ENCODE measurements at places on chromosomes 1 and 21.
A peak's percentile ranks its signal among the peaks of the same experiment; 100 is the strongest.

DNA sequence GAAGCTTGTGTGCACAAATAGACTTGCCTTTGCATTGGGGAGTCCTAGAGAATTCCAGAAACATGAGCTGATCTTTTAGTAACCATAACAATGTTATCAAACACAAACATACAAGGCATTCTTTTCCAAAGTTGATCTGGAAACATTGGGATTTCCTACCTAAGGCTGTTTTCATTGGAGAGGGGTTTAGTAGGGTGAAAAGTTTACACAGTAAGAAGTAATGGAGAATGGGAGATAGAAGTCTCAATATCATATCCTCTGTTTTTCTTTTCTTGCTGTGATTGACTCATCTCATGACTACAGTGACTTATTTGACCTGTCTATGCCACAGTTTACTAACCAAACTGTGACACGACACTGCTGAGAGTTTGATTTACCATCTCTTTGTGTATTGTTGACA lies 65.6 kb upstream of the PLA2G4A start:
- no peak for DNase-seq

DNA sequence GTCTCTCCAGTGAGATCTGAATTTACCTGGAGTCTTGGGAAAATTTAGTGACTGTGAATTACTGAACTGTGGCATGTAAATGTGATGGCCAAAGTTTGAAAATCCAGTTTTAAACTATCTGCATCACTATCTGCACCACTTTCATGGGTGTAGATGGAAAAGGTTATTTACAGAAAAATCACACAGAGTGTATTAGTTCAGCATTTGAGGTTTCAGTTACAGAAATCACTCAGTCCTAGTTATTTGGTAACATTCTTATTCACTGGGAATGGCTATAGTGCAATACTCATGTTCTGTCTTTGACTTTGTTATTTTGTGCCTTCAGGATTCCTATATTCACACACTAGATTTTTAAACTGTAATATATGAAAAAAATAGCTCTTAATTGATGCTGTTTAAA lies 60.6 kb upstream of the IFI44L start:
- DNase-seq: no peak

GRCh38 chr1:201172326-201172725 lies 18.1 kb upstream of the TMEM9 start:
- DNase-seq: no peak

DNA sequence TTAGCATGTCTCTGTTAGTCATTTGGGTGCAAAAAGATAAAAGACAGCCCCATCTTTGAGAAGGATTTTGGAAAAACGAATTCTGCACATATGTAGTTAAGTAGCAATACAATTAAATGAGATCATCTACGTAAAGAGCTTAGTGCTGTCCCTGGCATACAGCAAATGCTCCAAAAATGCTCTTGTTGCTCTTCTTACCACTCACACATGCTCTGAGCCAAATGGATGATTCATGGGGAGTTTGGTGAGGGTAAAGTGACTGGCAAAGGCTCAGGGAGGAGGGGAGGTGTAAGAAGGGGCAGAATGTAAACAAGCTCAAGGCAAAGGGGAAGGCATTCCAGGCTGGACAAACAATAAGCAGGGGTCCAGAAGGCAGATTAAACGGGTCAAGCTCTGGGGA lies 191.9 kb downstream of the AK5 start:
- peak; percentile 38 for DNase-seq

DNA sequence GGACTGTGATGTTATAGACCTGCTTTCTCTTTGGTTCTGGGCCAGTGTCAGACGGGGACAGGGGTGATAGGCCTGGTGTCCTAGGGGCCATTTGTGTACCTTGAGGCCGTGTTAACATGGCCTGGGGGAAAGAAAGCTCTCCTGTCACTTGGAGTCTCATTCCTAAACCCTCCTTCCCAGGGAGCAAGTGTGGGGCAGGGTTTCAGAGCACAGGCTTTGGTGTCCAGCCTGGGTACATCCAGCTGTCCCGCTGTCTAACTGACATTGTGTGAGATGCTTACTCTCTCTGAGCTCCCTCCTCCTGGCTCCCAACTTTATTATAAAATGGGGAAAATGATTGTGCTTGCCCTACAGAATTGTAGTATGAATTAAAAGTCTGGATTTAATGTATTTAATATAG lies 32.6 kb upstream of the EPHA8 start:
- no peak for DNase-seq

DNA sequence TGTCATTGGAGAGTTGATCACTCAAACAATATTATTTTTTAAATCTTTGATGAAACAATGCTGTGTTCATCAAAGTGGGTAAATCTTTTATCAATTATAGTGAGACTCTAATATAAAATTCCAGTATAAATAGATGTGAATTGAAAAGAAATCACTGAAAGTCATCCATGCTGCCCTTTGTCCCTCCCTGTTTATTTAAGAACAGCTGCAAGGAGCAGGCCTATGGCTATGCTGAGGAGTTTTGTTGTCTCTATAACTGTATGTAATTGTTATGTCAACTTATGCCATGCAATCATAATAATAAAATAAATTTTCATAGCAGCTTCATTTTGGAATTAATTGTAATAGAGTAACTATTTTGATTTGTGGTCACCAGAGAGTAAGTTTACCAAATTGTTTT lies 1272.4 kb upstream of the ADGRL4 start:
- DNase-seq: no peak

GRCh38 chr21:43778469-43779335 lies 2.6 kb upstream of the CSTB start:
- DNase-seq: peak; percentile 29

- no peak for DNase-seq
These were observed 34.4 kb downstream of the CLCA4 start for GRCh38 chr1:86581231-86581630.
